ENCODE measurements at places on chromosomes 2 and 18.

- no peak for DNase-seq
These were observed 203.7 kb upstream of the DLGAP1 start for GRCh38 chr18:4658804-4659203.

DNA sequence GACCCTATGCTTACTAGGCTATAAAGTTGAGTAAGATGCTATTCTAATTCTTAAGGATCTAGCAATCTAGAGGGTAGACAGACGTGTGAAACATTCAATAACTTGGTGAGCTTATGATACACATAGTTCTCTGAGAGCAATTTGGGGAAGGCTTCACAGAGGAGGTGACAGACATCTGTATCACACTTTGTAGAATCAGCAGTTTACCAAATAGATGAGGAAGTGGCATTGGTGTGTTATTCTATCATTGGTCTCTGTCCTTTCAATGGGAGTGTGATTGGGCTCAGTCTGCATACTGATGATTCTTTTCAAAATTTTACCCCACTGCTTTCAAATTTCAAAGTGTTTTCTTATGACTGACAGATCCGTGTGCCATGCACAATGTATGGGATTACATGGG lies 47.0 kb upstream of the TMEM178A start:
- DNase-seq = no peak

- no peak for DNase-seq
These were observed 5.4 kb upstream of the POU3F3 start for GRCh38 chr2:104848526-104848925.

DNA sequence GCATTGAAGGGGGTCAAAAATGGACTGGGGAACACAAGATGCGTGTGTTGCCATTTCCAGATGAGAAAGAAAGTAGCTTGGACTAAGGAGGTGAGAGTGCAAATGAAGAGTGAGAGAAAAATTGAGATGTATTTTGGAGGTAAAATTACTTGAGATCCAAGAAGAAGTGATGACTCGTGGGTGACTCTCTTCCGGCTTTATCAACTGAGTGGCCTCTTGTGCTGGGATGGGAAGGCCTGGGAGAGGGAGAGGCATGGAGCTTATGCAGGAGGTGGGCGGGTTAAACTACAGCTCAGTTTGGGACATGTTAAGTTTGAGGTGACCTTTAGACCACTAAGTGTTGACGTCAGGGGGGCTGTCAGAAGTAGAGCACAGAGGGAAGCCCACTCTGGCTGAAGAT lies 34.9 kb downstream of the SULT1C2 start:
- DNase-seq = no peak

DNA sequence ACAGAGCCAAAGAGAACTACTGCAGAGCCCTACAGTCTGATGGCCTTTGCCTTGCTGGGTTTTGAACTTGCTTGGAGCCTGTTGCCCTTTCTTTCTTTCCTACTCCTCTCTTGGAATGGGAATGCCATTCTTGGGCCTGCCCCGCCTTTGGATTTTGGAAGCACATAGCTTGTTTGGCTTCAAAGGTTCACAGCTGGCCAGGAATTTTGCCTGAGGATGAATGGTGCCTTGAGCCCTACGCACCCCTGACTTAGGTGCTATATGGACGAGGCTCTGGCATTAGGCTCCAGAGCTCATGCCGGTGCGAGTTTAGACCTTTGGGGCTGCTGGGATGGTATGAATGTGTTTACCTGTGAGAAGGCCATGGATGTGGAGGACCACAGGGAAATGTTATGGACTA lies 663.3 kb upstream of the HS6ST1 start:
- DNase-seq = no peak

DNA sequence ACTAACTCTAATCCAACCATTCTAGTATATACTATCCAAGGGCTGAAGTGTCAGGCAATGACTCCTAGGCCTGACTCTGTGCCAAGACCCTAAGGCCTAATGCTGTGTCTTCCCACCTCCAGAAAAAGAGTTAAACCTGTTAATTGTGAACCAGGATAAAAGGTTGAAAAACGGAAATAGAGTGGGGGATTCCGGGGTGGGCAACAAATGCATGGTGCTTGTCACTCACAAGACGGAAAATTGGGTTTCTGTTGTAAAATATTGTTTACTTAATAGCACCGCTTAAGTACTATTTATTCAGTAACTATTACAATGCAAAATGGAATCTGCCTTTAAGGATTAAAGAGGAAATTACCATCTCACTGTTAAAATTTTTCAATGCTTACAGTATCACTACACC lies 3.2 kb downstream of the STK17B start:
- DNase-seq = no peak

GRCh38 chr2:234091883-234092282 lies 41.4 kb downstream of the SPP2 start:
- no peak for DNase-seq

DNA sequence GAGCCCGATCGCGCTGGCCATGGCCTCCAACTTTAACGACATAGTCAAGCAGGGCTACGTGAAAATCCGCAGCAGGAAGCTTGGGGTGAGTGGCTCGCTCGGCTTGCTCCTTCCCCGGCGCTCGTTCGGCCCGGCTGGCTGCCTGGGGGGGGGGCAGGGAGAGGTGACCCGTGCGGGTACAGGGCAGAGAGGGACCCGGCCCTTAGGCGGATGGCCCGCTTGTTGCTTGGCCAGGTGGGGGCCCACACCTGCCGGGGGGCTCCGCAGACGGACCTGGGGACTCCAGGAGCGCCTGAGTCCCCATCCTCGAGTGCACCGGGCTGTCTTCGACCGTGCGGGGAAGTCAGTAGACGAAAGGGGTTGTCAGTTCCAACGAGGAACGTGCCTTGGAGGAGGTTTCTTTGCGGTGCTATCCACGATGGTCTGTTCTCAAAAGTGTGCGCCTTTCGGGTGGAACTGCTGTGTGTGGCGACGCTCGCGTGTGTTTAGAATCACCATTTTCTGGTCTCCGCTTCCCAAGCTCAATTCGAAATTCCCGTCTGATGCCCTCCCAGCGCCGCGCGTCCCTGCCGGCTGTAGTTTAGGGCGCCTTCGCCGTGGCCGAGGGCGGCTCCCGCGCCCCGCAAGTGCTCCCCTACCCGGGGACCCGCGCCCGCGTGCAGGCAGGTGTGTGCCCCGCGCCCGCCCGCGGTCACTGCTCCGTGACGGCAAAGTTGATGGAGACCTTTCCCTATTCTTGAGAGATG lies 711 bp downstream of the DOK6 start:
- DNase-seq = no peak

DNA sequence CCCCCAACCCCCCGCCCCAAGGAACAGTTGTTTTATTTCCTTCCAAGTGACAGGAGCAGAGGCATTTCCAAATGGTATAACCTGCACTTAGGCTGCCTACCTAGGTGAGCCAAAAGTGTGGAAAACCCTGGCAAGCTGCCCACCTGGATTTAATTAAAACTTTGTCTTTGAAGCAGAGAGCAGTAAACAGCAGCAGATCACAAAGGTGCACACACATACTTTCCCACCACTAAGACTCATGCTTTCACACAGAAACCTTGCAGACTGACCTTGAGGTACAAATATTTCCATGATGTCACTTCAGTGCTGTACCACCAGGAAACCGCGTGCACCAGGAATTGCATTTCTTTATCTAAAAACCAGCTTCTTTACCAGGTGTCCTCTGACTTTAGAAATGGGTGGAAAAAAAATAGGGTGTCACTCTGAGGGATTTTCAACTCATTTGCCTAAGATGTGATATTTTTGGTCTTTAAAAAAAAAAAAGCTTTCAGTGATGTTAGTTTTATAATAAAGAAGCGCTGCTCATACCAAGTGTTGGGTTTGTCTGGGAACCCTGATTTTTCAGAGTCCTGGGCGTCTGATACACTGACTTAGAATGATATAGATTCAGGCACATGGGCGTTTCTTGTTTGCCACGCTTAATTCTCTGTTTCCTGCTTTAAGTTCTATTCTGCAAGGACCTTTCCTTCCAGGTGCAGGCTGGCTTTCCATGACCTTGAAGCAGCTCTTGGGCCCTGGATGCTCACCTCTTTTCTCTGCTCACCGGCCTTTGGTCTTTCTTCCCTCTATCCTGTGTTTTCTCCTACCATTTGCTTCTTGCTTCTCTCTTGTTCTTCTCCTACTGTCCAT lies 70.7 kb upstream of the BCL2L11 start:
- DNase-seq = peak; percentile 28

- no peak for DNase-seq
These were observed 220.3 kb downstream of the BCL2 start for GRCh38 chr18:63099091-63099840.

GRCh38 chr2:46284796-46285195 lies 12.4 kb upstream of the EPAS1 start:
- no peak for DNase-seq

DNA sequence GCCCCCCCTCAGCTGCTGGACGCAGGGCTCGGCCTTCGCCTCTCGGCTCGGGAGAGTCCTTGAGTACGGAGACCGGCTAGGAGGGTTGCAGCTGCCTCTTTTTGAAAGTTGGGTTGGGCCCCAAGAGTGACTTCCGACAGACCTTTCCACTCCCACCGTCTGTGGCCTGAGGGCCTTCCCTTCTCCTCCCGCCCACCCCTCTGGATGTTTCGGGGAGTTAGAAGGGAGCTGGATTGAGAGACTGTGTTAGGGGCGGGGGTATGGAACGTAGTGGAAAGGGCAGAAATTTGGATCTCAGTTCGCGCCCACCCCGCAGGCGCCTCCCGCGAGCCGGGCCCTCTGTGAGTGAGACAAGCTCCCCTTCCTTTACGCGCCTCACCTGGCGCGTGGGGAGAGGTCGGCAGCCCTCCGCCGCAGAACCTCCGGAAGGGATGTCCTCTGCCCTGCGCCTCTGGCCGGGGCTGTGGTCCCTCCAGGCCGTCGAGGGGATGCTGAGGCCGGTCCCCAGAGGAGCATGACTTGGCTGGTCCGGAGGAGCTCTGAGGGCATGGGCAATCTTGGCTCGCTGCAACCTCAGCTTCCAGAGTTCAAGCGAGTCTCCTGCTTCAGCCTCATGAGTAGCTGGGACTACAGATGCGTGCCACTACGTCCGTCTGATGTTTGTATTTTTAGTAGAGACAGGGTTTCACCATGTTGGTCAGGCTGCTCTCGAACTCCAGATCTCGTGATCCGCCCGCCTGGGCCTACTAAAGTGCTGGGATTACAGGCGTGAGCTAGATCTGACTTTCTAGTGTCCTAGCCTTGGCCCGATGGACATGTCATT lies 15.9 kb downstream of the C2orf74 start:
- peak; percentile 33 for DNase-seq

DNA sequence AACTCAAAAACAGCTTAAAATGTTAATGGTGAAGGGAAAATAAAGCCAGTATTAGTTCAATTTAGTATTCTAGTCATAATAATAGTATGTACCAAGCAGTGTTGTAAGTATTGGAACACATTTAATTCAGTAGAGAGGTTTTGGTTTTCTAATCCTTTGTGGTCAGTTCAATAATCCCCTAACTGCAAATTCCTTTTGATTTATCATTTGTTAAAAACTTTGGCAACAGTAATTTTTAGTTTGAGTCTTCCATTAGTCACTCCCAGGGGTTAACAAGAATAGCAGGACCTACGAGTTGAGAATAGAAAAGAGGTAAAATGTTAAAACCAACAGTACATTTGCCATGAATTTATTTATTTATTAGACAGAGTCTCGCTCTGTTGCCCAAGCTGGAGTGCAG lies 10.7 kb downstream of the MRPL44 start:
- no peak for DNase-seq
